ENCODE measurements at places on chromosomes 6 and 20. TPM values are rescaled to one million over a fixed set of nuclear protein-coding genes. Genes with fewer than 3 reads are reported as not detected.

TRDN gene
- total RNA-seq = not detected

OPN5 gene
- total RNA-seq = not detected

SERINC1 gene
- 69.3 TPM for total RNA-seq

KCNG1 gene
- total RNA-seq = 52.5 TPM

GTPBP2 gene
- total RNA-seq = 18.1 TPM

RAD21L1 gene
- total RNA-seq = not detected

SERAC1 gene
- 3.4 TPM for total RNA-seq

RBPJL gene
- total RNA-seq = not detected

LTV1 gene
- 36.4 TPM for total RNA-seq

PPP1R14C gene
- total RNA-seq = 3.7 TPM

PHACTR3 gene
- total RNA-seq = 0.73 TPM

TMEM14A gene
- 31.2 TPM for total RNA-seq

CRISP2 gene
- total RNA-seq = not detected

EMILIN3 gene
- total RNA-seq = 0.51 TPM

PPP1R3G gene
- total RNA-seq = 2.0 TPM

WFDC8 gene
- not detected for total RNA-seq

PRR18 gene
- 0.29 TPM for total RNA-seq

NEU1 gene
- total RNA-seq = 28.7 TPM

RNF146 gene
- total RNA-seq = 11.7 TPM

TRIM10 gene
- total RNA-seq = not detected

FBXO5 gene
- 19.6 TPM for total RNA-seq

TGM2 gene
- total RNA-seq = 428 TPM

SLC52A3 gene
- 0.60 TPM for total RNA-seq

SLC17A4 gene
- not detected for total RNA-seq
